ENCODE measurements at places on chromosomes 11 and 22.
A peak's percentile ranks its signal among the peaks of the same experiment; 100 is the strongest.

- H3K27ac ChIP-seq = no peak overlapping the region
- H3K4me3 ChIP-seq = no peak overlapping the region
- H3K4me1 ChIP-seq = no peaks in the 10 kb centered on the region
- no peaks in the 10 kb centered on the region for H3K36me3 ChIP-seq
- no peak for DNase-seq
- no peaks in the 10 kb centered on the region for H3K27me3 ChIP-seq
Measured at GRCh38 chr11:102438311-102439062, 14.1 kb downstream of the TMEM123 start.

DNA sequence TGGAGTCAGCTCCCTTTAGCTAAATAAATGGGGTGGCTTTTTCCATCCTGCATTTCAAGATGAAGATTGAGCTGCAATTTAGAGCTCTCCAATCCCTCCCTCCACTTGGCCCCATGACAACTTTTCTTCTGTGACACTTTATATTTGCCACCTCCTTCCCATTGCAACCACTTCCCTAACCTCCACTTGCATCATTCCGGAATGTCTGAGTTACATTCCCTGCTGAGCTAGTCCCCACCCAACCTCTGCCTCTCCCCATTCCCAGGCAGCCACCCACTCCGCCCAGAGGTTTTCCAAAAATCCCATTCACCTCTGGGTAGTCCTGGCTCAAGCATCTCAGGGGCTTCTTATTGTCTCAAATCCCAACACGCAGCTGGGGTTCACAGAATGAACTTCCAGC, 24.7 kb downstream of the PC start:
- H3K27ac ChIP-seq = no peak overlapping the region
- peaks cover 3% of the 10 kb centered on the region for H3K4me1 ChIP-seq
- peak; percentile 33 for DNase-seq
- no peak overlapping the region for H3K4me3 ChIP-seq

DNA sequence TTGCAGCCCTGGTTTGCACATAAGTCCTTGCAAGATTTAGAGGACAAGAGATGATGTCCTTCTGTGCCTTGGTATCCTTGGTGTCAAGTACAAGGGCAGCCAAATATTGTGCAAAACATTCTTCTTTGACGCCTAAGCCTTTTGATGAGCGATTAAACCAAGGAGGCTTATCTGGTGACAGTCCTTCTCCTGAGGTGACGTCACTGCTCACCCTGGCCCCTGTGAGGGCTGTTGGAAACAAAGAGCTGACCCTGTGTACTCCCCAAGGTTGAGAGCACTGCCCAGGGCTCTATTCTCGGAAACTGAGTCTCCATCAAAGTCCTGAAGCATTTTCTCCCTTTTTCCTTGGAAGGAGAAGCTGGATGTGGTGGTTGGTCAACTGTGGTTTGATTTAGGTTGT, 4.7 kb upstream of the GRAMD1B start:
- no peaks in the 10 kb centered on the region for H3K36me3 ChIP-seq
- H3K4me3 ChIP-seq = no peak overlapping the region
- no peak for DNase-seq
- H3K4me1 ChIP-seq = peaks cover 7% of the 10 kb centered on the region

DNA sequence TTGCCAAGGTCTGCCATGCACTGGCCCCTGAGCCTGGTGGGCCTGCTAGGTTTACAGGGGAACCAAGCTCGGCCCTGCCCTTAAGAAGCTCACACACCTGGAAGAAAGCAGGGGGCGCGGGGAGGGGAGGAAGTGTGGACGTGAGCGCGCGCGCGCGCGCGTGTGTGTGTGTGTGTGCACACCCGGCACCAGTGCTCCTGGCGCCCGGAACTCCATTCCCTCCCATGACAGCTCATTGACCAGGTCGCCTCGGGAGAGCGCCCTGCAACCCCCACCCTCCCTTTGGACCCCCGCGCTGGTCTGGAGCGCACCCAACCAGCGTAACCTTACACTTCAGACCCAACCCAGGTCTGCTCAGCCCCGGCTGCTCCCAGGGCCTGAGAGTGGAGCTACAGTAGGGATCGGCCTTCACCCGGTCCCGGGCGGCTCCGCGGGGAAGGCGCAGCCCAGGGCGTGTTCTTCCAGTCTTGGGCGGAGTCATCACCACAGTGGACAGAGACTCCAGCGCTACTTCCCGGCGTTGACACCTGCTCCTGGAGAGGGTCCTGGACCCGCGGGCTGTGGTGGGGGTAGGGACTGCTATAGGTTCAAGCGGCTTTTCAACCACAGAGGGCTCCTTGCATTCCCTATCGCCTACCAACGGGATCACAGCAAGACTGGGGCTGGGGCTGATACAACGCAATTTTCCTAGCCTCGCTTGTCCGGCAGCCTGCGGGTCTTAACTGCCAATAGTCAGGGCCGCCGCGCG, 1.5 kb downstream of the GALNT18 start:
- H3K36me3 ChIP-seq = no peaks in the 10 kb centered on the region
- DNase-seq = no peak

GRCh38 chr11:69089258-69089657, 40.5 kb downstream of the TPCN2 start:
- H3K27me3 ChIP-seq = no peaks in the 10 kb centered on the region
- H3K4me3 ChIP-seq = no peak overlapping the region
- H3K27ac ChIP-seq = no peak overlapping the region
- peaks cover 12% of the 10 kb centered on the region for H3K4me1 ChIP-seq
- no peaks in the 10 kb centered on the region for H3K36me3 ChIP-seq

DNA sequence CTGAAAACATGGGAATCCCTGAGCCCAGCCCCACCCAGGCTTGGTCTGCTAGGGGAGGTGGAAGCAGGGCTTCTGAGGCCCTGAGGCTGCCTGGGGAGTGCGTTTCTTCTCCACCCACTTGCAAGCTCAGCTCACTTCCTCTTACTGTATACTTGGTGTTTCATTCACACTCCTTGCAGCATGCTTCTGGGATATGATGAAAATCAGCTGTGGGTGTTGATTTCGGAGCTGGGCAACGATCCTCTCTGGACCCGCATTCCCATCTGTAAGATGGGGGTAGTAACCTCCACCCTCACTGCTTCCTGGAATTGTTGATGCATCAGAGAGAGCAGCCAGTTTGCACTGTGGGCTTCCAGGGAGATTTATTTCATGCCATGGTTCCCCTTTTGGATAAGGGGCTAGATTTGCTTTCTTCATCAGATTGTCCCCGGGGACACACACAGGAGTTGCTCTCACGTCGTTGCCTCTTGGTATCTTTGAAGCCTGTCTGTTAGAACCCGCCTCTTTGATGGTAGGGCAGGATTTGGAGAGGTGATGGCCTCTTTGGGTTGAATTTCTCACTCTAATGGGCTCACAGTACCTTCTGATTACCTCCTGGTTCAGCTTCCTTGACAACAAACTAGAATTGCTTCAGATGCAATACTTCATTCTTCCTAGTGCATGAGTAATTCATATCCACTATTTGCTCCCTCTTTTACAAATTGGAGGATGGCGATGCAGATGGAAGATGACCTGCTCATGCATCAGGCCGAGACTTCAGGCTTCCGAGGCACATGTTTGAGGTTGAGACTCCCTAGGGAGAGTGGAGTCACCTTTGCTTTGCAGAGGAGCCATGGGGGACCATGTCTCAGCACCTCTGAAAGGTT, 40.4 kb downstream of the BCR start:
- no peak overlapping the region for H3K4me3 ChIP-seq
- H3K4me1 ChIP-seq = peaks cover 42% of the 10 kb centered on the region
- no peak overlapping the region for H3K27ac ChIP-seq

DNA sequence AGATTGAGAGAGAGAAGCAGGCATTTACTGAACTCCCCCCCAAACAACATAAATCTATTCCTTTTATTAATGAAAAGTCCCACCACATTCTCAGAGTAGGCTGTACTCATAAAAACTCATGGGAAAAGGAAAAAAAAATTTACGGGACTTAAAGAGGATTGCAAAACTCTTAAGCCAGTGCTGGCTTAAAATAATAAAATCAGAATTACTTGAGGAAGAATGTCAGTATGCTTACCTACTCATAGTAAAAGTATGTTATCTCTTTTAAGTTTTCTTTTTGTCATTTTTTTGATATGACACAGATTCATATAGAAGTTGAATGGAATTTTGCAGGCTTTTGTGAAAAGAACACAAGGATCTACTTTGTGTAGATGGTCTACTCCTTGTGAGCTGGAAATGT, 126.3 kb downstream of the LUZP2 start:
- H3K27ac ChIP-seq = no peak overlapping the region
- no peak overlapping the region for H3K4me3 ChIP-seq
- no peaks in the 10 kb centered on the region for H3K4me1 ChIP-seq
- H3K27me3 ChIP-seq = no peaks in the 10 kb centered on the region

- H3K4me1 ChIP-seq = no peaks in the 10 kb centered on the region
- H3K36me3 ChIP-seq = no peaks in the 10 kb centered on the region
- DNase-seq = no peak
- no peaks in the 10 kb centered on the region for H3K27me3 ChIP-seq
- no peak overlapping the region for H3K4me3 ChIP-seq
Measured at GRCh38 chr11:10618490-10618889, 50.0 kb upstream of the LYVE1 start.

DNA sequence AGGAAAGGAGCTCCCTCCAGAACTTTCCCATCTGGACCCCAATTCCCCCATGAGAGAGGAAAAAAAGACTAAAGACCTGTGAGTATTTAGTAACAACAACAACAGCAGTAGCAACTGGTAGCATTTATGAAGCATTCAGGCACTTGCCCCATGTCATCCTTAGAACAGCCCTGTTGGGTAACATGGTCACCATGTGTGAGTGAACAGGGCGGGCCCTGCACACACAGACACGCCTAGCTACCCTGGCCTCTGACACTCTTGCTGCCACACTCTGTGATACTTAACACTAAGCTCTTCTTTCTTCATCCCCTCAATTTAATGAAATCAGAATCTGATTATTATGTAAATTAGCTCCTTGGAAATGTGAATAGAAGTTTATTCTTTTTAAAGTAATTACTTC, 26.1 kb upstream of the SLC25A18 start:
- no peak for DNase-seq
- no peaks in the 10 kb centered on the region for H3K27me3 ChIP-seq
- no peaks in the 10 kb centered on the region for H3K4me1 ChIP-seq
- no peaks in the 10 kb centered on the region for H3K36me3 ChIP-seq
- no peak overlapping the region for H3K4me3 ChIP-seq

- H3K4me3 ChIP-seq = no peak overlapping the region
- peaks cover 26% of the 10 kb centered on the region for H3K4me1 ChIP-seq
- H3K27me3 ChIP-seq = no peaks in the 10 kb centered on the region
- no peaks in the 10 kb centered on the region for H3K36me3 ChIP-seq
Measured at GRCh38 chr11:94117871-94118270, 10.8 kb upstream of the PANX1 start.

DNA sequence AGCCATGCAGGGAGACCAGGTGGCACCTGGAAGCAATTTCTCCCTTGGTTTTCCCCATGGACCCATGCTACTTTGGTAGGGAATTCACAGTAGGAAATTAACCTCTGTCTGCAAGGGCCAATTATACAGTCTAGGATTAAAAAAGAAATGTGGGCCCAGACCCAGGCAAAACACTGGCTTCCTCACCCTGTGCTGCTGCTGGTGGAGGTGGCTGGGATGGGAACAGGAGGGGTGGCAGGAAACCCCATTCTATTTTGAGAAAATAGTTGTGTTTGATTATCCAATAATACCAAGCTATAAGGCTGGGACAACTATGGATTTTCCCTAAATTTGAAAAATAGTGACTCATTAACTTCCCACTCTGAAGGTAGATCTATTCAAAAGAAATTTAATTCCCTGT, 417.0 kb upstream of the NARS2 start:
- DNase-seq = no peak
- no peak overlapping the region for H3K27ac ChIP-seq
- no peak overlapping the region for H3K4me3 ChIP-seq
- no peaks in the 10 kb centered on the region for H3K36me3 ChIP-seq
- no peaks in the 10 kb centered on the region for H3K27me3 ChIP-seq

- H3K4me3 ChIP-seq = no peak overlapping the region
- no peak for DNase-seq
- no peak overlapping the region for H3K27ac ChIP-seq
- no peaks in the 10 kb centered on the region for H3K27me3 ChIP-seq
Measured at GRCh38 chr22:42964994-42965699, 49.8 kb downstream of the PACSIN2 start.

DNA sequence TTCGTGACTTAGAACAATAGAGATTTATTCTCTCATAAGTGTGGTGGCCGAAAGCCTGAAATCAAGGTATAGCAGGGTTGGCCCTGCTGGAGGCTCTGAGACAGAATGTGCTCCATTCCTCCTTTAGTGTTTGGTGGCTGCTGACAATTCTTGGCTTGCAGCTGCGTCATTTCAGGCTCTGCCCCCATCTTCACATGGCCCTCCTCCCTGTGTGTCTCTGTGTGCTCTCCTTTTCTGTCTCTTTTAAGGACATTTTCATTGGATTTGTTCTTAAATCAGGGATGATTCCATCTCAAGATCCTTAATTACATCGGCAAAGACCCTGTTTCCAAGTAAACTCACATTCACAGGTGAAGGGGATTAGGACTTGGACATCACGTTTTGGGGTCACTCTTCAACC, 10.2 kb upstream of the APOL6 start:
- H3K4me1 ChIP-seq = no peaks in the 10 kb centered on the region
- no peaks in the 10 kb centered on the region for H3K27me3 ChIP-seq
- H3K36me3 ChIP-seq = no peaks in the 10 kb centered on the region
- H3K27ac ChIP-seq = no peak overlapping the region
- no peak for DNase-seq
